Cortex of kidney (tissue), 1 donor: ENCODE measurements at places on chromosomes 3 and 15.

GRCh38 chr15:100703032-100703578 lies 100.7 kb downstream of the ASB7 start:
- no peak for DNase-seq

DNA sequence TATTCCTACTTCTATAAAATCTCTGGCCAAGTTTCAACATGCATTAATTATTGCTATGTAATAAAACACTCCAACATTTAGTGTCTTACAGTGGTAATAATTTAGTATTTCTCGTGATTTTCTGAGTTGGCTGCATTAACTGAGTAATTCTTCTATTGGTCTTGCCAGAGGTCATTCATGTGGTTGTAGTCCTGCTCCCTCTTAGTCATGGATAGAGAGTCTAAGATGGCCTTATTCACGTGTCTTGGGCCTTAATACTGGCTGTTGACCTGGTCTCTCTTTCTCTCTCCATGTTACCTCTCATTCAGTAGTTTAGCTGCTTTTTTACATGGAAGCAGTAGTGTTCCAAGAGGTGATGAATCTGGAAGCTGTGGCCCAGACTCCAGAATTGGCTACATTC lies 140.1 kb upstream of the ZBTB20 start:
- no peak for DNase-seq

DNA sequence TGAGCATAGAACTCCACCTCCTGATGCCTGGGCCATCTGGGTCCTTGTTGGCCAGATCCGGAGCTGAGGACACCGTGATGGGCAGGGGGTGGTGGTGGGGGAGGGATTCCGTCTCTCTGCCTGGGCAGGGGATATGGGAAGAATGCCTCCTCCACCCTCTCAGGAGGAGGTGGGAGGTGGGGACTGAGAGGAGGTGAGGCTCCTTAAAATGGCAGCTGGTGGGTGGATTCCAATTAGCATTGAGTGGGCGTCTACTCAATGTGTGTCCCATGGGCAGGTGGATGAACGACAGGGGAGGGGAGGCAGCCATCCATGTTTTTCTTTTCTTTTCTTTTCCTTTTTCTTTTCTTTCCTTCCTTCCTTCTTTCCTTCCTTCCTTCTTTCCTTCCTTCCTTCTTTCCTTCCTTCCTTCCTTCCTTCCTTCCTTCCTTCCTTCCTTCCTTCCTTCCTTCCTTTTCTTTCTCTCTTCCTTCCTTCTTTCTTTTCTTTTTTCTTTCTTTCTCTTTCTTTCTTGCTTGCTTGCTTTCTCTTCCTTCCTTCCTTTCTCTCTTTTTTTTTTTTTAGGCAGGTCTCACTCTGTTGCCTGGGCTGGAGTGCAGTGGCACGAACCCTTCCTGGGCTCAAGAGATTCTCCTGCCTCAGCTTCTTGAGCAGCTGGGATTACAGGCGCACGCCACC lies 5.0 kb downstream of the SLC28A1 start:
- DNase-seq: no peak

DNA sequence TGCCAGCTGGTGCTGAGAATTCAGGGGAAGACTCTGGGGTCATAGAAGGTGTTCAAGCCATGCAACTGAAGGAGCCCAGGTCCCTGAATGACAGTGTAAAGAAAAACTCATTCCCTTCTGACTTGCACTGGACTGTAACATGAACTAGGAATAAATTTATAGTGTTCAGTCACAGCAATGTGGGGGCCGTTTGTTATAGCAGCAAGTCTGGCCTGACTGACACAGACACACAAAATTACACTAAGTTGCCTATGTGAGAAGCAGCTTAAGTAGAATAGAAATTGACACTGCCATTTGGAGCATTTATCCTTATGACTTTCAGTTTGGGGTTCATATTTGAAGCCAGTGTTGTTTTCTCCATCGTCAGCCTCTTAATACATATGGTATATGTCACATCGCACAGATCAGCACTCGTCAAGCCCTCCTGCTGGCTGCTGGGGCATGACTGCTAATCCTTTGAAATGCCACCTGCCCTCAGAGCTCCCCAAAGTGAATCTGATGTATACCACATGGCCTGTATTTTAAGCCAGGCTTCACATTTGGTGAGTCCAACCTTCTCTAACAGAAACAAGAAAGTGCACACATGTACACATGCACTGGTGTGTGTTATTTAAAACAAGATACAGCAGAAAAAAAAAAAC lies 17.1 kb upstream of the HEG1 start:
- no peak for DNase-seq

GRCh38 chr3:139772539-139773500 lies 95.0 kb upstream of the NMNAT3 start:
- DNase-seq: no peak

DNA sequence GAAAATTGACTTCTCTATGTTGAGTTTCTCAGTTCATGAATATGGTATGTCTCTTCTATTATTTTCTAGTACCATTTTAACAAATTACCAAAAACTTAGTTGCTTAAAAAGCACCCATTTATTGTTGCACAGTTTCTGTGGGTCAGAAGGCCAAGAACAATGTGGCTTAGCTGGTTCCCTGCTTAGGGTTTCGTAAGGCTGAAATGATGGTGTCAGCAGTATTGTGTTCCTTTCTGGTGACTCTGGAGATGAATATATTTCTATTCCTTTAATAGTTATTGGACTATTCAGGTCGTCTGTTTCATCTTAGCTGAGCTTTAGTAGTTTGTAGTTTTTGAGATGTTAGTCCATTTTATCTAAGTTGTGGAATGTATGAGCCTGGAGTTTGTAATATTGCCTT lies 44.9 kb downstream of the IL1RAP start:
- no peak for DNase-seq

DNA sequence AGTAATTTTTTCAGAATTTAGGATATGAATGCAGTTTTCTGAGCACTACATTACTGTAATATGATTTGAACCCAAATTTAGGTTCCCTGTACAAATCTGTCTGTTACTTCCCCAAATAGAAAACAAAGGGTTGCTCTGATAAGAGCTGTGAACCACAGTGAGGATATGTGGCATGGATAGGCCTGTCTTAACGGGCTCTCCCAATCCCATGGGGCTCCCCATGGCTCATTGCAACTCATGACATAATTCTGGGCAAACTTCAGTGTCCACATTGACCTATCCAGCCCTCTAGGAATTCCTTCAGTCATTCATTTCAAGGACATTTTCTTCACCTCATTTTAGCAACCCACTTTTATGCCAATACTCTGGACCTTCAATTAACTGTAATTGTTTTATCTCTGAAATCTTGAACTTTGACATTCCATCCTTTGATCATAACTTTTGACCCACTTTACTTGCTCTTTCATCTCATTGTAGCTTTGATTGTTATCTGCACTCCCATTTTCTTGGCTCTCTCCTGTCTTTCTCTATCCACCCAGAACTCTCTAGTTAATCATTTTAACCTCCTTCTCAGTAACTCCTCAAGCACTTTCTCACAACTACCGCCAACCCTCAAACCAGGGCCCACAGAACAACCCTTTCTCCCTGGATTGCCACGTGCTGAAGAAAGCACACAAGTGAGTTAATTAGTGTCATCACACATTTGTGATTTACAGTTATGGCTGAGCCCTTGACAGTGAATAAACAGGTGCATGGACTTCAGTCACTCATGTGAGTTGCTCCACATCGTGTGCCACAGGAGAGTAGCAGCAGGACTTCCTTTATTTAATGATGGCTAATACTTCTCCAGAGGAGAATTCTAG lies 94.9 kb upstream of the AADACL2 start:
- no peak for DNase-seq

- no peak for DNase-seq
Observed at GRCh38 chr3:107523289-107523538, 452 bp downstream of the BBX start.

GRCh38 chr15:40061212-40061901 lies 22.4 kb upstream of the SRP14 start:
- no peak for DNase-seq

DNA sequence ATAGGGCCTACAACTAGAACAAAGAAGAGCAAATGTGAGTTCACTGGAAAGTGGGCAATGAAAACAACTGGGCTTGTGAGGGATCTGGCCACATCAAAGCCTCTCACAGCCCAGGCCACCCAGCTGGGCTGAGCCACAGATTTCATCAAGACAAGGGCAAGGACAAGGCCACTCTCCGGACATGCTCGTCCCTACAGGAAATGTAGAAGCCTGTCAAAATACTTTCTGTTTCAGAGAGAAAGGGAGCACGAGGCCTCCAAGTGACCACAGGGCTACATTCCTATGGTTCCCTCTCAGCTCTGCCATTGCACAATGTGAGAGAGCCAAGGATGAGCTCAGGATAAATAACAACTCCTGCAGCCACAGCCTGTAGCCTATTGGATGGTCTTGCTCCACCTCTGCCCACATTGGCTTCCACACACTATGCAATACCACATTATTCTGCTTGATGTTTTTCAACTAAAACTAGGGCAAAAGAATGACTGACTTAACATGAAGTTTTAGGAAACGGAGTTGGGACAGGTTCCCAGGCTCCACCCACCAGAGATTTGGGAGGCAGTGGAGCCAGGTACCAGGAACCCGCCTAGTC lies 12.1 kb downstream of the TBC1D2B start:
- DNase-seq: no peak

DNA sequence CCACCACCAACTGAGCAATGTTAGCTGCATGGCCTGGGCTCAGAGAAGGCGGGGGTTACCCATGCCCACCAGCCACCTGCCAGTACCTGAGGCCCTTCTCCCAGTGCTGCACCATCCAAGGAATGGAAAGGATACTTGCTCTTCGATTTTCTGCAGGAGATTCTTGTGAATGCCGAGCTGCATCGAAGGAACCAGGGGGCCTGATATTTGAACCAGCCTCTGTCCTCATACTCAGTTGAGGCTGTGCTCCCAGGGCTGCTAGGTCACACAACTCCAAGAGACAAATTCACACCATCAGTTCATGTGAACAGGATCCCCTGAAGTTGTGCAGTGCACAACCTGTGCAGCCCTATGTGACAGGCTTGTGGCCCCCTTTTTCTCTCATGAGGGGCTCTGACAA lies 18.0 kb downstream of the PLA2G4F start:
- no peak for DNase-seq

GRCh38 chr3:54859184-54859583 lies 68.7 kb downstream of the LRTM1 start:
- DNase-seq: no peak

DNA sequence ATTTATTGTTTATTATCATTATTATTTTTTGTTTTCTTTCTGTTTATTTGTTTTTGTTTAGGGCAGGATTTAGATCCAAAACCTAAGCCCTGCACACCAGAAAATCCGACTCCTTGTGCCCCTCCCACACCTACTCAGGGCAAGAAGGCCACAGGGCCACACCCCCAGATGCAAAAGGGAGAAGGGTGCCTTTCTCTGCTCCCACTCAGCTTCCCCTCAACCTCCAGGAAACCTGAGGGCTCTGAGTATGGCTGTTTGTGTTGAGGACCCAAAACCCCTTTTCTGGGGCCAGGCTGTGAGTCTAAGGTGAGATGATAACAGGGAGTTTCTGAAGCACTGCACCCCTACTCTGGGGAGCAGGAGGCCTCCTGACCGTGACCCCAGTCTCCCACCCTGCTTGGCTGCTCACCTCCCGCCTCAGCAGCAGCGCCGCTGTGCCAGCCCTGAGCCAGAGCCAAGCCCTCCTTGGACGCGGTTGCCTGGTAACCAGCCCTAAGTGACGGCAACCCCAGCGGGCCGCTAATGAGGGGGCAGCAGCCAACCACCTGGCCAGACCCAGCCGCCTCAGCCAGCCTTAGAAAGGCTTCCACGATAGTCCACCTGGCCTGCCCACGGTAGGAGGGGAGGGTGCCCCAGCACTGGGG lies 6.4 kb upstream of the C15orf39 start:
- no peak for DNase-seq

- DNase-seq: no peak
Observed at GRCh38 chr3:122927726-122928125, 99.8 kb downstream of the SEMA5B start.

DNA sequence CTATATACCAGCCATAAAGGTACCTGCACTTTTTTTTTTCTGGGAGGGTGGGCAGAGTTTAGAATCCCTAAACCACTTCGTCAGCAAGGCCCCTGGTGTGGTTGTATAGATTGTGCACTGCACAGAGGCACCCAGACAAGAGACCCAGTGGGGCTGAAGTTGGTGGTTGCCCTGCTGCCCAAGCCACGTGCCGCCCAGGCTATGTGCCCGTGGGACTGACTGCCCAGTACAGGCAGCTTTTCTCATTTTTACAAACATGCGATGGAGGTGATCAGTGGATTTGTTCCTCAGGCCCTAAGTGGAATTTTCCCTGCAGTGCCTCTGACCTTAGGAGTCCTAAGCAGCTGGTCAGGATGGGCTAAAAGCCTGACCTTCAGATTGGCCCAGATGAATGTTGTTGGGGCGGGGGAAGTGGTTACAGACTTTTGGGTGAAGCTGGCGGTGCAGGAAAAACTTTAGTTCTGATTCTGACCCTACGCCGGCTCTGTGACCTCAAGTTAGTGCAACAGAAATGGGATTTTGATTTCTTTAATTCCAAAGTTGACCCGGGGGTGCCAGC lies 34.9 kb upstream of the LIMD1 start:
- DNase-seq: no peak

- no peak for DNase-seq
Observed at GRCh38 chr3:112095731-112096130, 9.5 kb downstream of the C3orf52 start.

- DNase-seq: no peak
Observed at GRCh38 chr15:68224108-68224507, 5.4 kb downstream of the CLN6 start.

DNA sequence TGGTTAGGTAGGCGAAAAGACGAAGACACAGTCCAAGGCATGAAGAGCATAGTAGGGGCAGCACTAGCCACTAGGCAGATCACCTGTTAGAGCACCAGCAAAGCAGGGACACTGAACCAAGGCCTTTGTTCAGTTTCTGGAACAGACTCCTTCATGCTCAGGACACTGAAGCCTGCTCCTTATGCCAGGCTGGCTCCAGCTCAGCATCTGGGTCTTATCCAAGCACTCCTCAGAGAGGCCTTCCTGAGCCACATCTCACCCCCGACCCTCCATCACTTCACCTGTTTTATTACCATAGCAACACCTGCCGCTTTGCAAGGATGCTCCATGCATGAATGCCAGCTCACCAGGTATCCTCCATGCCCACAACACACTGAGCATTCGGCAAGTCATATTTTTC lies 206.3 kb upstream of the CHRNA7 start:
- no peak for DNase-seq

GRCh38 chr15:92294759-92295158 lies 98.9 kb upstream of the ST8SIA2 start:
- no peak for DNase-seq

DNA sequence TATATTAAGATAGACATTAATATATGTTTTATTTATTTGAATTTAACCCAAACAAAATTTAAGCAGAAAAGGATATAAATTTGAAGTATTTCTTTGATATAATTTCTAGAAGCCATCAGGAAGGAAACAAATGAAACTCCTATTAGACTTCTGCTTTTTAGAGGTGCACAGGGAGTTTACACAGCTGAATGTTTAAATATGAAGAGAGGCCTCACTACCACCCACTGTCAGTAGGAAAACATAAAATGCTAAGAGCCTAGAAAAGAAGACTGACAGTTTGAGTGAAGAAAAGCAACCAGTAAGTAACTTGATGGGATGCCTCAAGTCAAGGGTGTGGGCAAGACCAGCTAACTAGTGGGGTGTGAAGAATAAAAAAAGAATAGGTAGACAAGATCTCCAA lies 19.7 kb downstream of the PLSCR2 start:
- no peak for DNase-seq

- no peak for DNase-seq
Observed at GRCh38 chr3:7504886-7505775, 644.2 kb downstream of the GRM7 start.
